ENCODE measurements at places on chromosomes 4 and X.

DNA sequence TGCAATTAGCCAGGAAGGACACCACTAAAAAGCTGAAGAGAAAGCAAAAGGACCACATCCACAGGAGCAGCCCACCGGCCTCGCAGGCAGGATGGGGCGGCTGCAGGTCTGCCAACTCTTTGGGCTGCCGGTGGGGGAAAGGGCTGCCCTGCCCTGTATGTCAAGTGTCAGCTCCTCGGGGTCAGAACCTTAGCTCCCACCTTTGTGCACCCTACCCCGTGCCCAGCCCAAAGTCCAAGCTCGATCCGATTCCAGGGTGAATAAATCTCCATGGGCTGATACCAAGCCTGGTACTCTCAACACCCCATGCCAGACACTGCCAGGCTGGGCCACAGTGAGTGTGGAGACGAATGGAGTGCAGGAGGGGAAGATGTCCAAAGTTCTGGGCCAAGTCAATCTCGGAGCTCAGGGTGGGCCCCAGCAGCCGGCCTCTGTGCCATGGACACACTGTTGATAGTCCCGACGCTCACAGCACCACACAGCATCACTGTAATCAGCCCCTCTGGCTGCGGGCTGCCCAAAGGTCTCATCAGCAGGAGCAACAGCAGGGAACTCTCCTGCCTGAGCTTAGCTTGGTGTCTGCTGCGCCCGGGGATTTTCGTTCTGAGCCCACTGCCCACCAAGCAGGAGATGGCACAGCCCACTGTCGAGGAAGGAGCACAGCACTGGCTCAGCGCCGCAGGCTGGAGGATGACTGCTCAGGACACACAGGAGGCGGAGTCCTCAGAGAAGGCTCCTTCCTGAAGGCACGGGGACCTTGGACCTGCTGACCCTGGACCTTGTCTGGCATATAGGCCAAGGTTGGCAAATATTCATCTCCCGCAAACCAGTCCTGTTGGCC lies 84.4 kb downstream of the JAKMIP1 start:
- no peak for DNase-seq

DNA sequence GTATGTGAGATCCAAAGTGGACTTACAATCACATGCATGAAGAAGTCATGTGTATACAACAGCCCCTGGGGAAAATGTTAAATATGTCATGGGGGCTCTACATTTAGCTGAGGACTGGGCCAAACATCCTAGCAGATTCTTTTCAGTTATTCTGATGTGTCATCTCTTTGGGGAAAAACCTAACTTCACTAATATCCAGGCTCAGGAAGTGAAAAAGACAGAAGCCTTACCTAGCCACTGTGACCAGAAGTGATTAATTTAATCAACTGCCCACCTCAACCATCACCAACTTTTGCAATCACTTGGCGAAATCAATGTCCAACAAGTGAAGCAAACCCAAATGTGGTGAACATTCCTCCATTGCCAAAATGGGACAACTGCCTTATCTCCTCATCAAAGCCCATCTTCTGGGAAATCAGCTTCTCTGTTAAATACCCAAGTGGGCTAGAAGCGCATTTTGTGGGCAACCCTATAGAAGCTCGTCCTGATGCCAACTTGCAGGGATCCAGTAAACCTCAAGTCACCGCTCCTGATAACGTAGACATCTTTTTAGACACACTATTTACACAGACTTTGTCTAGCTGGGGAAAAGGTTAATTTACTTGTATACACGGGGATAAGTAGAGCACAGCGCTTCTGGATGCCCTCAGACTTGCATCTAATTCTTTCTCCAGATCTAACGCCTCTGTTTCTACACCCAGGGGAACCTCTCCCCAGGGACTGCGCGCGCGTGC lies 1.4 kb upstream of the HHIP start:
- DNase-seq: no peak

GRCh38 chrX:153158319-153158718 lies 20.8 kb upstream of the MAGEA1 start:
- no peak for DNase-seq

DNA sequence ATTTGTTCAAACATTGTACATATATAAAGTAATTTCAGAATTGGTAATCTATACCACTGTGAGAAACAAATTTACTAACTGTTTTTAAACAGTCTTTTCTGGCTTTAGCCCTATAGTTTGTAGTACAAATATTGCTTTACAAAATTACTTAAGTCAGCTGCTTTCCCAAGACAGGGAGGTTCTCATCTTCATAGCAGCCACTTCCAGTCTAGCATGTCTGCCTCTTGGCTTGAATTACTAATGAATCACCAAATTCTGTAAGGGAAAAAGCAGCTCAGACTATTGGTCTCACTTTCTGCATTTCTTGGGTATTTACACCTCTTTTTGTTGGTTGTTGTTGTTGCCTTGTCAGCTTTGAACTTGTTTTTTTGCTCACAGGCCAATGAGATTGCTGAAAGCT lies 187.2 kb downstream of the NPFFR2 start:
- no peak for DNase-seq

GRCh38 chr4:153933915-153934687 lies 145.2 kb upstream of the SFRP2 start:
- no peak for DNase-seq

DNA sequence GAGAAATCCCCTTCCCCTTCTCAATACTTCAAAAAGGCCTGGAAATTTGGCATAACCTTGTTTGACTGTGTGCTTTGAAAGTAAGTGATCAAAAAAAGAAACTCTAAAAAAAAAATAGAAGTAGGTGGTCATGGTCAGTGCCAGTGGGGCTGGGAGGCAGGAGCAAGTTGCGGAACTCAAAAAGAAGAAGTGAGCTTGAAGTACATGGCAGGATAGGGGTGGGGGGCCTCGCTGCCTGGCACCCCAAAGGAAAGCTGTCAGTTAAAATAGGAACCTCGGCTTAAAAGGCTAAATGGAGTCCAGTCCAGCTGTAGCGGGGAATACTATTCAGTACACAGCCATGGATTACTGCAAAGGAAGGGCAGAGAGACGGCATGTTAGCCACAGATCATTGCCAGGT lies 12.2 kb upstream of the NKRF start:
- no peak for DNase-seq

GRCh38 chr4:41963105-41963504 lies 18.5 kb upstream of the DCAF4L1 start:
- peak; percentile 18 for DNase-seq

GRCh38 chrX:110417128-110417527 lies 58.5 kb downstream of the RTL9 start:
- DNase-seq: no peak

GRCh38 chrX:30781711-30782444 lies 107.2 kb downstream of the TAB3 start:
- no peak for DNase-seq

DNA sequence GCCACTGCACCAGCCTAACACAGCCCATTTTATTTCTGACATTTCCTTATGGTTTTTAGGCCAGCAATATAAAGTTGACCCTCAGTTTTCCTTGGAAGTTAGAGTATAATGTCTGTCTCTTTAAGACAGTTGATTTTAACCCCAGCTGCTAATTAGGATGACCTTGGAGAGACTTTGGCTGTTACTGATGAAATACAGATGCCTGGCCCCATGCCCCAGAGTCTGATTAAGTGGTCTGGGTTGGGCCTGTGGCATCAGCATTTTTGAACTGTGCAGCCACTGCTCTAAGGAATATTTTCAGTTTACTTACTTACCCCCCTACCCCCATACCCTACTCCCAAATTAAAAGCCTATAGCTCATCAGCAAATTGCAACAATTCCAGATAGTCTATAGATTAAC lies 85.8 kb downstream of the DCLK2 start:
- no peak for DNase-seq

DNA sequence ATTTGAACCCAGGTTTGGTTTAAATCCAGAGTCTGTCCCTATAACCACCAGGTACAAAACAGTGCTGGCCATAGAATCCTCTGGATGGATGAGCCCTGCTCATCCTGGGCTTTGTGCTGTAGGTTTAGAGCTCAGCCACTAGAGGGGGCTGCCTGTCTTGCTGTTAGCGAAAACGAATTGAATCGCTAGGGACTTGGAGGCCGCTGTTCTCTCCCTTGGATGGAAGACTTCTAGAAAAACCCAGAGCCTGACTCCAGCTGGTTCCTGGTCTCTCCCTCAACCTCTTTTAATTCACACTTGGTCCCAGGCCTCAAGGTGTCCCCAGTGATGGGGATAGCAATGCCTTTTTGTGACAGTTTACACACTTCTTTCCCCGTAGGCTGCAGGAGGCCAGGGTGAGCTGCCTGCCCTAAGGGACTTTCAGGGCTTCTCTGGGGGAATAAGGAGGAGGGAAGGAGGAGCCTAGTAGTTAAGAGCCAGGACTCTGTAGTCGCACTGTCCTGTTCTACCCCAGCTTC lies 8.7 kb downstream of the RIPPLY1 start:
- DNase-seq: peak; percentile 44

DNA sequence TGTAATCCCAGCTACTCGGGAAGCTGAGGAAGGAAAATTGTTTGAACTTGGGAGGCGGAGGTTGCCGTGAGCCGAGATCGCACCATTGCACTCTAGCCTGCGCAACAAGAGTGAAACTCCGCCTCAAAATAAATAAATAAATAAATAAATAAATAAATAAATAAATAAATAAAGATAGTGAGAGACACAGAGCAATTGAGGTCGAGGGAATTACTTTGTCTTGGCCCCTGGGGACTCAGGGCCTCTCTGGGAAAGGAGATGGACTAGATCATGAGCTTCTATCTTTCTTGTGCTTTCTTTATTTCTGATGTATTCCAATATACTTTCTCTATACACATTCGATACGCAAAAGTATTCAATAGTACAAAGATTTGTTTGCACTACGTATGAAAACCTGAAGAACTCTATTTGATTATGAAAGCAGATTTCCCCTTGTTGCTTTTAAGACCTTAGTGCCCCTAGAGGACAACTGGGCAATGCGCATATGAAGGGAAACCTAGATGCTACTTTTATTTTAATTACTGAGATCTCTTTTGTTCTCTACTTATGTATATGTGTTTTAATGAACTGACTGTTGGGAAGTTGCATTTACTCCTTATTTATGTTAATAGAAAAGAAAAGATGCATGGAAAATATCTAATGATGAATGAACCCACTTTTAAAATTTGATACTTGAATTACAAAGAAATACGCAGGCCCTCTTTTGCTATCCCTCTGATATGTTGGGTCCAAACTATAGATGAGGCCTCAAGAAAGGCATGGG lies 12.8 kb upstream of the ELOVL6 start:
- DNase-seq: peak; percentile 59

DNA sequence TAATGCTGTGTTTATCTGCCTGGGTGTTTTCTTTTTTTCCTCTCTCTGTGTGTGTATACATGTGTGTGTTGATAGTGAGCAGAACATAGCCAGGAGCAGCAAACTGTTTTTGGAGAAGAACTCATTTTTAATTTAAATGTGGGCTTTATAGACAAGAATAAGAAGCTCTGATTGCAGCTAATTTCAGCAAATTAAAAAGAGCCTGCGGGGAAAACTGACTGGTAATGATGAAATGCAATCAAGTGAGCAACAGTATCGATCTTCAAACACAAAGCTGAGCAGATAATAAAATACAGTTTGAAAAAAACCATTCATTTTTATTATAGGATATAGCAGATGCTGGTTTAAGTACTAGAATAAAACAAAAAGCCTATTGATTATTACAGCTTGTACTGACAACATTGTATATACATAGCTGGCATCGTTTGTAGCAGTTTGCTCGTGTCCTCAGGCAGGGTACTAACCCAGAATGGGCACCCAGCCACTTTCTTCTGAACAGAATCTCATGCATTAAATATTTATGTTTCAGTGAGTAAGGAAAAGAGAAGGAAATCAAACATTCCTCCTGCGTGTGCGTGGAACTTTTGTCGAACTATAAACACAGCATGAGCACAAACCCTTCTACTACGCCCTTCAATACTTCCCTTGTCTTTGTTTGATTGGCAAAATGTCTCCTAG lies 73.5 kb upstream of the ZFP42 start:
- DNase-seq: no peak

GRCh38 chr4:21113496-21114223 lies 413.4 kb downstream of the PACRGL start:
- DNase-seq: no peak

- no peak for DNase-seq
Measured at GRCh38 chrX:31847773-31848172, 775.9 kb upstream of the FTHL17 start.

GRCh38 chr4:84574069-84574720 lies 8.7 kb upstream of the CDS1 start:
- no peak for DNase-seq

DNA sequence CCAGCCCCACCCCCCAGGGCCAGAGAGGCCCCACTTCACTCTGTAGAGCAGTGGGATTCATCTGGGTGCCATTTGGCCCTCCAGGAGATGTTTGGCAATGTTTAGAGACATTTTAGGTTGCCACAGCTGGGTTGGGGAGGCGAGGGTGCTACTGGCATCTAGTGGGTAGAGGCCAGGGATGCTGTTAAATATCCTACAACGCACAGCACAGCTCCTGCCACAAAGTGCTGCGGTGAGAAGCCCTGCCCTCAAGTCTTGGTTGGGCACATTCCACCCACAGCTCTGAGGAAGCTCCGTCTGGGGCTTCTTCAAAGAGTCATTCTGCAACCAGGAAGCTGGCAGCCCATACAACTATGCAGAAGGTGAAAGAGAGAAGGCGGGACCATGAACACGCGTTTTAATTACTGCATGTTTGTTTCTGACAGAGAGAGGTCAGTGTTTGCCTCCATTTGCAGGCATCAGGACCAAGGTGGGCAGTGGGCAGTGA lies 48.1 kb upstream of the FAM9C start:
- DNase-seq: peak; percentile 88

DNA sequence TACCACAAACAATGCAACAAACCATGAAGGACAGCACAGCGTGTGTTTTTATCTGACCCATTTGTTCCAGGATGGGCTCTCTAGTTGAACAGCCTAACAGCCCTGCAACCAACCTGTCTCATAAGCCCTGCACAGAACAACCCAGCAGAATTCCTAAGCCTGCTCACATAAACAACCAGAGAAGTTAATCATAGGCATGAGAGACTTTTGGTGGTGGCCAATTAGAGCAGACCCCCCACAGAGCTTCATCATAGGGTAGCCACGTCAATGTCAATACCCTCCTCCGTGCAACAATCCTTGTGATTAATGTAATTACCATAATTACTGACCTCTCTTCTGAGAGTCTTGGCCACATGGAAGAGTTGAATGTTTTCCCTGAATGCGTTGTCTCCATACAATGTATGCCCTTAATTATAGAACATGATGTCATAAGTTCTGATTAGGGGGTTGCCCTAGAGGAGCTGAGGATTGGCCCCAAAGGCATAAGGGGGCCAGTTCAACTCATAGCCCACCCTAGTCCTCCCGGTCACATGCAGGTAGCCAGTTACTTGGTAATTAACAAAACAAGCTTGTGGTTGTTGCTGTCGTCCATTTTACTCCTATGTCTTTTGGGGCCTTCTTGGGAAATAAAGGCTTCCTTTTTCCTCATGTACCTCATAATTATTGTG lies 92.7 kb downstream of the SYNPO2 start:
- no peak for DNase-seq

DNA sequence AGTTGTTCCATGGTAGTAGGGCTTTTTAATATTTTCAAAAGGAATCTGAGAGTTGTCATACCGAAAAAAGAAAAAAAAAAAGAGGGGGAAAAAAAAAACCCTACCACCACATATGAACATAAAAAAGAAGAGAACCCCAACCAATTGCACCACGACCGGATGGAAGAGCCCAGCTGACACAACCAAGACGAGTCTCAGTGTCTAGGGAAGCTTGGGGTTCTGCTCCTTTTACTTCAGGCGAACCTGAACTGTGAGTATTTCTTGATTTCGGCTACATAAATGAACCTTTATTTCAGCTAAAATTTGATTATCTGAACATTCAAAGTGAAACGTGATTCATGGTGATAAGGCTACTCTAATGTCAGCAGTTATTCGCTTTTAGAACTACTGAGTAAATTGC lies at the start of gene GPR34:
GPR34 (plus strand) TSS at position 139 of the 400 bp plus-strand sequence. CDS start 6,661 bp downstream, outside the sequence.
- peak; percentile 59 for DNase-seq

GRCh38 chr4:57591073-57591472 lies 480.9 kb upstream of the IGFBP7 start:
- no peak for DNase-seq

All from activated CD8-positive, alpha-beta T cell treated with anti-CD3 and anti-CD28 coated beads for 36 hours (primary cell).